A673 (cell line): ENCODE measurements at places on chromosomes 13 and 19. TPM values are rescaled to one million over a fixed set of nuclear protein-coding genes. Genes with fewer than 3 reads are reported as not detected.

The LPAR2 gene
- total RNA-seq, result 17.2 and 20.6 TPM in 2 replicates

The ZNF723 gene
- not detected in 2 replicates for total RNA-seq

The CYP4F3 gene
- not detected in 2 replicates for total RNA-seq

The TMEM147 gene
- 105 and 115 TPM in 2 replicates for total RNA-seq

The NUP62 gene
- 98.5 and 100 TPM in 2 replicates for total RNA-seq

- DNase-seq, result peak; percentile 32
- H3K4me1 ChIP-seq, result peaks cover 4% of the 10 kb centered on the region
- no peaks in the 10 kb centered on the region for H3K27me3 ChIP-seq
- H3K27ac ChIP-seq, result no peak overlapping the region
- H3K36me3 ChIP-seq, result no peaks in the 10 kb centered on the region
- no peak overlapping the region for H3K4me3 ChIP-seq
Observed at GRCh38 chr13:24127116-24127631, 33.3 kb upstream of the SPATA13 start.

DNA sequence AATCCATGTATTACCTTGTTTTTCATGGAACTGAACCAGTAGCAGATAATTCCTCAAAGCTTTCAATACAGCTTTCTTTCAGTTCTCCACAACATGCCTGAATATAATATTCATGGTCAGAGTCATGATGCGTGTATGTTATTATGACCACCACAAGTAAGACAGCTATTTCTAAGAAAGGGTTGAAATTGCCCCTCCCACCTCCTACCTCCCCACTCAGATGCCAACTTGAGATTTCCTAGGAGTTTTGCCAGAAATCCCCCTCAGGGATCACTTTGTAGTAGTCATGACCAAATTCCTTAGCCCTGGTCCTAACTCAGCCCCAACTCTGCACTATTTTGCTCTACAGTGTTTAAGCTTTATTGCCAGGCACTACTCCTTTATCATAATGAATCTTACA is 69.9 kb upstream of the RAP2A start:
- DNase-seq, result no peak
- H3K4me3 ChIP-seq, result no peak overlapping the region
- no peak overlapping the region for H3K27ac ChIP-seq
- no peaks in the 10 kb centered on the region for H3K36me3 ChIP-seq
- H3K27me3 ChIP-seq, result no peaks in the 10 kb centered on the region

DNA sequence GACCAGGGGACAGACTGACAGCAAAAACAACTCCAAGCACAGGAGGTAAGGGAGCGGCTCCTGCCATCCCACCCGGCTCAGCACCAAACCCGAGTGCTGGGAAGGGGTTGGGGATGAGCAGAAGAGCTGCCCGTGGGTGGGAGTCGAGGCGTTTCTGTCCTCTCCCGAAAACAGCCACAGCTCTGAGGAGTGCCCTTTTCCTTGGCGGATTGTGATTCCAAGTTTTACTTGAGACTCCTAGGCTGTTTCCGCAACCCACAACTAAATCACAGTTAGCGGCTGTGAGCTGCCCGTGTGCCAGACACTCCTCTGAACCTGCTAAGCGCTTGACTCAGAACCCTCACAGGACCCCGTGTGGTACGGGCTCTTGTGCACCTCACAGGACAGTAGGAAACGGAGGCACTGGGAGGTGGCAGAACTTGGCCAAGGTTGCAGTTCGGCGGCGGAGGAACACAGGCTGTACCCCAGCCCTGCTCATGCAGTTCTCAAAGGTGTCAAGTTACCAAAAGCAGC is 21.4 kb downstream of the CFAP97D2 start:
- no peaks in the 10 kb centered on the region for H3K27me3 ChIP-seq
- no peaks in the 10 kb centered on the region for H3K36me3 ChIP-seq
- H3K27ac ChIP-seq, result no peak overlapping the region
- H3K4me3 ChIP-seq, result no peak overlapping the region
- peaks cover 3% of the 10 kb centered on the region for H3K4me1 ChIP-seq

GRCh38 chr19:51157265-51157664 is 15.2 kb downstream of the SIGLEC7 start:
- no peak for DNase-seq
- no peak overlapping the region for H3K4me3 ChIP-seq
- H3K4me1 ChIP-seq, result no peaks in the 10 kb centered on the region

DNA sequence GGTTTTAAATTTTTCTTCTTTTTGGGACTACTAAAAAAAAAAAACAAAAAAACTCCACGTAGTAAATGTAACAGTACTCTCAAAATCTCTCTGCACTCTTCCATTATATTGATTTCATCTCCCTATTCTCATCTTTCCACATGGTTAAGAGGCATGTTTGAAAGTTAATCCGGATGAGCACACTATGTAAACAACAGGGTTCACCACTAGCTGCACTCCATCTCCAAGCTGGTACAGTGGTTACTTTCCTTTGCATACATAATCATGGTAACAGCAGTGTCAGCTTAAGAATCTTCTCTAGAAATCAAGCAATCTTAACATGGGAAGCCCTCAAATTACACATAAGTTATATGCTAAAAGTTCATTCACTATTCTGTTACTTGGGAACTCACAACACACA is 92.6 kb downstream of the MIPEP start:
- no peak for DNase-seq
- H3K36me3 ChIP-seq, result no peaks in the 10 kb centered on the region
- H3K27me3 ChIP-seq, result no peaks in the 10 kb centered on the region
- H3K4me1 ChIP-seq, result no peaks in the 10 kb centered on the region

DNA sequence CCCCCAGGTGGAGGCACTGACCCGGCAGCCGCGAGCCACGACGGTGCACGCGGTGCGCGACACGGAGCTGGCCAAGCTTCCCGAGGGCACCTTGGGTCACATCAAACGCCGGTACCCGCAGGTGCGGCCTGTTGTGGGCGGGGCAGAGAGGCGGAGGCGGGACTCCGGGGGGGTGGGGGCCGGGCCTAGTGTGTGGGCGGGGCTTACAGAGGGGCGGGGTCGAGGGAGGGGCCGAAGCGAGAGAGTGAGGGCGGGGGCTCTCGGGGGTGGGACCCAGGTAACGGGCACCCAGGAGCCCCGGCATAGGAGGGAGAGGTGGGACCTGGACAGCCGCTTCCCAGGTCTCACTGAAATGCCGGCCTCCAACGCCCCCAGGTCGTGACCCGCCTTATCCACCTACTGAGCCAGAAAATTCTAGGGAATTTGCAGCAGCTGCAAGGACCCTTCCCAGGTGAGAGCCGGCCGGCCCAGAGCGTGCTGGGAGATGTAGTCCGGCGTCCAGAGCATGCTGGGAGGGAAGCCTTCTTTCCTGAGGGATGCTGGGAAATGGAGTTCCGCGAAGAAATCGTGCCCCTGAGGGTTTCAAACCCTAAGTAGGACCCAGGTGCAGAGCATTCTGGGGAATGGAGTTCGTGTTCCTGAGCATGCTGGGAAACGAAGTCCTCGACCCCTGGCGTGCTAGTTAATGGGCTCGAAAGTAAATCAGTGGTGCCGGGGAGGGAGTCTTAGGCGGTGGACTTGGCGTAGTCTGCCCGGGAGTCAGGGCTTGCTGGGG is 15.7 kb downstream of the PNPLA6 start:
- DNase-seq, result peak; percentile 73
- H3K36me3 ChIP-seq, result peaks cover 7% of the 10 kb centered on the region
- H3K27me3 ChIP-seq, result no peaks in the 10 kb centered on the region
- no peak overlapping the region for H3K27ac ChIP-seq
- H3K4me3 ChIP-seq, result no peak overlapping the region
- H3K4me1 ChIP-seq, result no peaks in the 10 kb centered on the region

GRCh38 chr19:42345191-42345812 is 19.9 kb downstream of the MEGF8 start:
- no peaks in the 10 kb centered on the region for H3K27me3 ChIP-seq
- no peaks in the 10 kb centered on the region for H3K4me1 ChIP-seq
- no peak overlapping the region for H3K4me3 ChIP-seq

DNA sequence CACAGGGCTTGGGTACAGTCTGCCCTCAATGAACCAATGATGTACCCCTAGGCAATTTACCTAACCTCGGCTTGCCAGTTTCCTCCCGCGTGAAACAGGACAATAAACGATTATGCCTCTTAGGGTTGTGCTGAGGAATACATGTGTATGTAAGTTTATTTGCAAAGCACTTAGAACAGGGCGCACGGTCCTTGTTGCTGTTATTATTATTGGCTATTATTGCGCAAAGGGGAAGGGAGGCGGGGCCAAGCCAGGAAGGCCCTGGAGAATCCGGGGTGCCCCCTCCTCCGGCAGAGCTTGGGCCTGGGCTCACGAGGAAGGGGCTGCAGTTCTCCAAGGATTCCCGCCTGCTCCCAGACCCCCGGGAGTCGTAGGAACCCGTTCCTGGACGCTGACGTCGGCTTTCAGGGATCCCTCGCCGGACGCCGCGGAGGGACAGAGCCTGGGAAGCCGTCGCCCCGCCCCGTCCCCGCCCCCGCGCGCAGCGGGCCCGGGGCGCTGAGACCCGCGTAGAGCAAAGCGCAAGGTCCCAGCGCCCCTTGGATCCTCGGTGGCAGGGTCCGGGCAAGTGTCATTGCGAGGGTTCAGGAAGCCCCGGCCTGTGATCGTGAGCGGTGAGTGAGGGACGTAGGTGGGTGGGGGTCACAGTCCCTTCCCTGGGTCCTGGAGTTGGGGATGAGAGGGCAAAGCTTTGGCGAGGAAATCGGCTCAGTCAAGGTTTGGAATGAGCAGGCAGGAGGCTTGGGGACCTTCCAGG is at the start of gene TMEM91:
TSS of gene TMEM91 (plus strand) at position 293 of the 757 bp plus-strand sequence. CDS start 1,777 bp downstream, outside the sequence.
- no peaks in the 10 kb centered on the region for H3K27me3 ChIP-seq
- peak; percentile 44 for DNase-seq
- peak within 1 kb of the TSS; percentile 35 for H3K27ac ChIP-seq
- peaks cover 10% of the 10 kb centered on the region for H3K4me1 ChIP-seq

DNA sequence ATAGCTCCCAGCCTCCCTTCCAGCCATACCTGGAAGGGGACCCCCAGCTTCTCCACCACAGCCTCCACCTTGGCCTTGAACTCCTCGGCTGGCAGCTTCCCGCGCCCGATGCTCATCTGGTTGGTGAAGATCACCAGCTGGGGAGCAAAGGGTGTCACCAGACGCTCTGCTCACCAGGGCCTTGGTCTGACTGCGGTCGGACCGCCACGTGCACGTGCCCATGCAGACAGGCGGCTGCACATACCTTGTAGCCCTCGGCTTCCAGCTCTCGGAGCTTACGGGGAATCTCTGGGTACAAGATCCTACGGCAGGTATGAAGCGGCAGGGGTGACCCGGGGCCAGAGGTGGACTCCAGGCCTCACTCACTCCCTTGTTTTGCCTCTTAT is 3.4 kb downstream of the PNKP start:
- H3K36me3 ChIP-seq, result peaks cover 56% of the 10 kb centered on the region
- no peaks in the 10 kb centered on the region for H3K27me3 ChIP-seq
- no peak for DNase-seq
- no peak overlapping the region for H3K4me3 ChIP-seq
- H3K4me1 ChIP-seq, result peaks cover 30% of the 10 kb centered on the region

- no peaks in the 10 kb centered on the region for H3K4me1 ChIP-seq
- no peak for DNase-seq
- no peaks in the 10 kb centered on the region for H3K27me3 ChIP-seq
- H3K4me3 ChIP-seq, result no peak overlapping the region
- no peak overlapping the region for H3K27ac ChIP-seq
Observed at GRCh38 chr13:93670866-93671265, 444.3 kb downstream of the GPC6 start.
